Right atrium auricular region (tissue), 2 donors: ENCODE measurements at places on chromosomes 1 and 21. TPM values are rescaled to one million over a fixed set of nuclear protein-coding genes. Genes with fewer than 3 reads are reported as not detected.

DNA sequence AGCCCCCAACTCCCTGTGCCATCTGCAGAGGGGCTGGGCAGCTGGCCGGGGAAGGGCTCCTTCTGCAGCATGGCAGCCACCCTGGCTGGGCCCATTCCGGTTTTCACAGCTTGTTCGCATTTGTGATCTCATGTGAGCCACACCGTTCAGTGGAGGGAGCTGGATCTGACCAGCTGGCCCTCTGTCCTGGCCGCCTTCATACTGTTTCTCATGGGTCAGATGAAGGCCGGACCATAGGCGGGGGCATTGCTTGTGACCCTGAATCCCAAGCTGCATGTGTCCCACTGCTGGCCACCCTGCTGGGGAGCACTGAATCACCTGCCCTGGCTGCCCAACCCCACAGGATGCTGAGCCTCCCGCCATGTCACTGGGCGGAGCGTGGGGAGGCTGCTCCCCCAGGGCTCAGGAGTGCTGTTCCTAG, 36.4 kb upstream of the PRSS38 start:
- DNase-seq, result no peak

DNA sequence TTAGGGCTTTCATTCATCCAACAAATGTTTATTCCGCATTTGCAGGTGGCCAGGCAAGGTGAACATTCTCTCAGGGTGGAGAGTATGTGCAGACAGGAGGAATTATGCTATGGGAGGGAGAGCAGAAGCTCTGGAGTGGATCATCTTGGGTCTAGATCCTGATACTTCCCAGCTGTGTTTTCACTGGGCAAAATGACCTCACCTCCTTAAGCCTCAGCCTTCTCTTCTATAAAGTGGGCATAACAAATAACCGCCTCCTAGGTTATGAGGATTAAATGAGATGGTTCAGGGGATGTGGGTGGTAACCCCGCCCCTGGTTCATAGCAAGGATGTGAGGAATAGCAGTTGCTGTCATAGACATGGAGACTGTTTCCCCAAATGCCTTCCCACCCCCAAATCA, 1.7 kb upstream of the TMEM51 start:
- DNase-seq, result no peak

Gene UBL4B
- total RNA-seq, result not detected

DNA sequence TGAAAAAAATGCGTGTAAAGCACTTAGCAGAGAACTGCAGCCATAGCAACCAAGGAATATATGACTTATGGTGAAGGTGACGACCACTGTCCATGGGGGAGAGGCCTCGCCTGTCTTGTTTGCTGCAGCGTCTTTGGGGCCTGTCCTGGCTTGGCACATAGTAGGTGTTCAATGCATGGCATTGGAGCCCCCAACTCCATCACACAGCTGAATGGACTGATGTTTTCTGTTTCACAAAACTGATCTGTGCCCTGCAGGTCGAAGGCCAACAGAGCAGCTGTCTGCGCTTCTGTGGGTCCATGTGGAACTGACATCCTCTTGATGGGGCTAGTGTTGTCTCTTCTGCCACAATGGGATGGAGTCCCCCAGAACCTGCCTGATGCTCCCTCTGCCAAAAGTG, 296.0 kb downstream of the PTPRU start:
- no peak for DNase-seq

DNA sequence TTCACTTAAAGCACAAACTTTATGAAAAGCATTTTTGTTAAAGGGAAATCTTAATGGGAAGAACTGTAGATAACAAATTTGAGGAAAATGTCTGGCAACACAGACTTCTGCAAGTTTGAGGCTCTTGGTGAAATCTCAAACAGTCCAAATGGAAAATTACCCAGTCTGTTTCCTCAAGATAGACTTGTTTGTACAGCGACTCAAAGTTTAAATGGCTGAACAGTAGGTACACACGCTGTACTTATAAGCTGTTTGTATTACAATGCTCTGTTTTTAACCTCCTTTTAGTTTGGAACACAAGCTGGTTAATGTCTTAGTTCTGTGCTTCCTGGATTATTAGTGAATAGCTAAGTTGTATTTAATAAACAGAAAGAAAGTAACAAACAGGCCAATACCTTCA, 217.1 kb downstream of the NFIA start:
- no peak for DNase-seq

DNA sequence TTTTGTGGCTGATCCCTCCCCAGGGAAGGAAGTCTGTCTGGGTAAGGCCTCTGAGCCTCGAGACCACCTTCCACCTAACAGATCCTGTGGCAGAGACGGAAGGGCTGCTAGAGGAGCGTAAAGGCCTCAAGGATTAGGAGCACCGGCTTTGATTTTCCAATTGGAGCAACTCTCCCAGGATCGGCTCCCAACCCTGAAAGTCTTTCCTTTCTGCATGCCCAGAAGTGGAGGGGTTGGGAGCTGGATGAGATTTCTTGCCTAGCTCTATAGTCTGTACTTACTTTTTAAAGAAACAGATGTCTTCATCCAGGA, 41.4 kb downstream of the ELK4 start:
- DNase-seq, result no peak

DNA sequence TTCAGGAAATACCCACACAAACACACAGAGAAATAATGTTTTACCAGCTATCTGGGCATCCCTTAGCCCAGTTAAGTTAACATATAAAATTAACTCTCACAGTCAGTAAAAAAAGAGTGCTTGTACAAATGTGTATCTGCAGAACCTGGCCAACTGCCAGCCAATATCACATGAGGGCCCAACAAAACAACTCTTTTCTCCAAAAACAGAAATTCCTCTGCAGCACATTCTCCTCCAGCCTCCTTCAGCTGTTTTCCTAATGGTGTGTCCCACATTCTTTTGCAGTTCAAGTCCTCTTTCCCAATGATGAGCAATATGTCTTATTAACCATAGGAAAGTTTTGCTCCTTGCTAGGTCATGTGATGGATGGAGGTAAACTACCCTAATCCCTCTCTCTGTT, 75.5 kb downstream of the LRRC7 start:
- no peak for DNase-seq

DNA sequence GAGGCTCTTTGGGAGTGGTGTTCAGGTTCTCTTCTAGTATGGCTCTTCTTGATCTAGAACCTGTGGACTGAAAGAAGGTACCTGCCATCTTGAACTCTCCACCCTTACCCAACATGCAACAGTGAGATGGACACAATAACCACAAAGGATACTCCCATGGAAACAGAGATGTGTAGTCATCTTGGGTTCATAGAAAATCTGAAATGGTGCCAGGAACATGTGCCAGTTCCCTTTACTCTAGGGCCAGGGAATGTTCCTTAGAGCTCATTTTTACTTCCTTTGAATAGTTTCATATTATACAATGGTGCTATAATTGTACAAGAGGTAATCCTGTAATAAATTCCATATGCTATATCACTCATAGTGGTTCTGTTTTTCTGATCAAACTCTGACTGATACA, 13.2 kb upstream of the SCYL3 start:
- no peak for DNase-seq

DNA sequence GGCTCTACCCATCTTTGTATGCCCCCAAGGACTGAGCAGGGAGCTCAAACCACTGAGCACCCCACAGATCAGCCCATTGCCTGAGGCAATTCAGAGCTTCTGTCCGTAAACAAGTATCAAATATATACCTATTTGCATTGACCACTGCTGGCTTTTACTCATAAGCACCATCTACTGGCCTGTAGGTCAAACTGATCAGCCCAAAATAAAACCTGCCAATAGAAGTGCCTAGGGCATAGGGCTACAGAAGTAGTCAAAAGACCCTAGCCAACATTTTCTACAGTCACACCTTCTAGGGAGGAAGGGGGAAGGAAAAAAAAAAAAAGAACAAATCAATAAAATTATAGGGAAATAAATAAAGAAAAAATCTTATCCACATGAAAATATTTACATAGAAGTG, 5.3 kb upstream of the LCE3D start:
- no peak for DNase-seq

Gene TAS1R2
- not detected for total RNA-seq

Gene TMEM269
- total RNA-seq, result not detected

GRCh38 chr1:212655668-212656440, 43.8 kb downstream of the BATF3 start:
- DNase-seq, result peak; percentile 38

GRCh38 chr1:116232989-116233514, 121.9 kb downstream of the MAB21L3 start:
- DNase-seq, result no peak

Gene OR2L5
- total RNA-seq, result not detected

Gene NUF2
- 0.74 TPM for total RNA-seq

DNA sequence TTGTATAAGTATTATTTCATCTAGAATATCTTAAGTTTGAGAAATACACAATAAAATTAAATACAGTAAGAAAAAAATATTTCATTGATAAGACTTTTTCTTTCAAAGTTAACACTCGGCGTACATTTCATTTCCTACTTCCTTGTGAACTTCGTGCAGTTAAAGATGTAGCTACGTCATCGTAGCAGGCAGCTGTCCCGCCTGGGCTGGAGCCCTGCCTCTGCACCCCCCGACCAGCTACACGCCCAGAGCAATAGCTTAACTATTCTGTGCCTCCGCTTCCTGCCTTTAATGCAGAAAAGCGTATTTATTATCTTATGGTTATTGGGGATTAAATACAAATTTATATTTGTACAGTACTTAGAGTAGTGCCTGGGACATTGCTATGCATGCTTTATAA, 53.5 kb downstream of the CLSTN1 start:
- DNase-seq, result no peak
